NCI-H187 (cell line): ENCODE measurements at places on chromosomes 1 and 21.

- DNase-seq = peak; percentile 63
Measured at GRCh38 chr1:31788825-31789256, 24.7 kb upstream of the ADGRB2 start.

DNA sequence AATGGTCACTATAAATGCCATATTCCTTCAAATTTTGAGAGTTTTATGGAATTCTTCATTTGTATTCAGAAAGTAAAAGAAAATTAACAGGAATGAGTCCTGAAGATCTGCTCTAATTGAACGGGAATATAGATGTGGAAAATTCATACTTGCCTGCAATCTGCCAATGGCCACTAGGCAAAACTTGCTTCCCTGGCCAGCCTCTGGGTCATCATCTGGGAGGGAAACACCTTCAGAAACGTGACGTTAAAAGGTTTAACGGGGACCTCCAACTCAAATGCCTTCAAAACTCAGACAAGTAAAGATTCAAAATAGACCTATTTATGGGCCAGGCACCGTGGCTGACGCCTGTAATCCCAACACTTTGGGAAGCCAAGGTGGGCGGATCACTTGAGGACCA, 21.7 kb upstream of the CTSK start:
- DNase-seq = no peak

- no peak for DNase-seq
Measured at GRCh38 chr1:22792396-22793160, 81.9 kb downstream of the EPHB2 start.

- no peak for DNase-seq
Measured at GRCh38 chr1:63704443-63704842, 69.4 kb upstream of the ROR1 start.

- DNase-seq = no peak
Measured at GRCh38 chr1:40936931-40937339, 42.6 kb upstream of the CTPS1 start.

- no peak for DNase-seq
Measured at GRCh38 chr1:199305053-199305452, 666.2 kb downstream of the PTPRC start.

- DNase-seq = no peak
Measured at GRCh38 chr21:15768045-15768601, 38.3 kb downstream of the USP25 start.

DNA sequence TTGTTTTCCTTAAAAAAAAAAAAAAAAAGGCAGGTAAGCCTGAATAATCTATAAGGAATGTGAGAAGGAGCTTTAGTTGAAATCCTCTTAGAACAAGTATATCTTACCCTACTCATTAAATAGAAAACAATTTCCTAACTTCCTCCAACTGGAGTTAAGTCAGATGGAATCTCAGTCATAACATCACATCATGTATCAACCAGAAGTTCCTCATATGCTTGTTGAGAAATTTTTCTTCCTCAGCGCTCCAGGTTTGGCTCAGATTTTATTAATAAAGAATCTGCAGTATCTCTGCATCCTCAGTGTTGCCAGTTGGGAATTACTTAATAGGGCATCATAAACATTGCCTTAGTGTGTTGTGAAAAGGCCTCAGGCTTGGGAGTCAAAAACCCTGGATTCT, 37.6 kb downstream of the DUSP10 start:
- DNase-seq = no peak

GRCh38 chr1:31600641-31601040, 16.8 kb upstream of the HCRTR1 start:
- DNase-seq = no peak

DNA sequence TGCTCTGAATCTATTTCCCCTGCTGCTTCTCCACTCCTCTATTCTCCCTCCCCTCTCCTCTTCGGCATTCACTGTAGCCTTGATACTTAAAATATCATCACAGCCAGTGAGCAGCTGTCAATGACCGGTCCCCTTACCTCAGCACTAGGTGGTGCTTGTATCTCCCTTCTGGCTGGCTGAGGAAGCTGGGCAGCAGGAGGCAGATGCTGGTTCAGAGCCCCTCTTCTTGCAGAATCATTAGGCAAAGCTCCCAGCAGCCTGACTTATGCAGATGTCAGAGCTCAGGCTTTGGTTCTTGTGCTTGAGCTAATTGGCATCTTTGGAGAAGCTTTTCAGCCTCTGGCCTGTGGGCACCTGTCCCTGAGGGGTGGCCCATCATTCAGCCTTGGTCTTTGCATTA, 31.9 kb upstream of the KCNA2 start:
- no peak for DNase-seq

DNA sequence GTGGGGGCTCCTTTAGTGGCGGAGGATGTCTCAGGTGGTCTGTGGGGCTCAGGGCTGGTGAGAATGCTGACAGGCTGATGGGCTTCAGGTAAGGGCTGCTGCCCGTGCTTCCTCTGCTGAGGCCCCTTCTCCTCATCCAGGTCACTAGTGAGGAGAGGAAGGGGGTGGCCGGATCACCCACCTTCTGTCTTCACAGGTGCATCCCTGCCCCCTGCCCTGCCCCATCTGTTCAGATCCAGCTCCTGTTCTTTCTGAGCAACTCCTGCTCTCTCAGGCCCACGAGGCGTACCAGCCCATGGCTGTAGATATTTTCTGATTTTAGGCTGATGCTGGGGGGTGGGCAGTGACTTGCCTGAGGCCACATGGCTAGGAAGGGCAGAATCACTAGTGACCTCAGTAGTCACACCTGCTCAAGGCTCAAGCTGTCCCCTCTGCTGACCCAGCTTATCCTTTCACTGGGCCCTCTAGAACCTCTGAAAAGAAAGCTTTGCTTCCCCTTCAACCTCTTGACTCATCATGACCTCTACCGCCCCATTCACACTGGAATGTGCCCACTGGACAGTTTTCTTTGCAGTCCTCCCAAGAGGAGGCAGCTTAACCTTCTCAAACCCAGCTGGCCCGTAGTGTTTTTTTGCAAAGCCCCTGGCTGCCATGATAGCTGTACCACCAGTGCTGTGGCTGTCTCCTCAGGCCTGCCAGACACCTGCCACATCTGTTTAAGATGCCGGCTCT, 14.8 kb downstream of the DCST2 start:
- no peak for DNase-seq

DNA sequence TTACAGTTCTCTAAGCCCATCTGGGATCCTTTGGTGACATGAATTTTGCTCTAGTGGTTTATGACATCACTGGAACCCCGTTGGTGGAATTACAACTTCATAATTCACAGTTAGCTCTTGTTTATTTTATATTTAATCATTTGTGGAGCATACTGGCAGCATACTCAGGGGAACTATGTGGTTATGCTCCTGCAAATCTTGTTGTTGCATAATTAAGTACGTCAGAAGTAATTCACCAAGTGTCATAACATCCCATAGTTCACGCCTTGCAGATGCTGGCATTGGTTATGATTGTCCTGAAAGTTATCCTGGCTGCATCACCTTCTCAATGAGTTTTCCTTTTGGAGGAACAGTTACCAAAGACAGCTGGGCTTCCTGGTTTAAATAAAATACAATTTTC, 16.5 kb downstream of the PRRX1 start:
- no peak for DNase-seq

DNA sequence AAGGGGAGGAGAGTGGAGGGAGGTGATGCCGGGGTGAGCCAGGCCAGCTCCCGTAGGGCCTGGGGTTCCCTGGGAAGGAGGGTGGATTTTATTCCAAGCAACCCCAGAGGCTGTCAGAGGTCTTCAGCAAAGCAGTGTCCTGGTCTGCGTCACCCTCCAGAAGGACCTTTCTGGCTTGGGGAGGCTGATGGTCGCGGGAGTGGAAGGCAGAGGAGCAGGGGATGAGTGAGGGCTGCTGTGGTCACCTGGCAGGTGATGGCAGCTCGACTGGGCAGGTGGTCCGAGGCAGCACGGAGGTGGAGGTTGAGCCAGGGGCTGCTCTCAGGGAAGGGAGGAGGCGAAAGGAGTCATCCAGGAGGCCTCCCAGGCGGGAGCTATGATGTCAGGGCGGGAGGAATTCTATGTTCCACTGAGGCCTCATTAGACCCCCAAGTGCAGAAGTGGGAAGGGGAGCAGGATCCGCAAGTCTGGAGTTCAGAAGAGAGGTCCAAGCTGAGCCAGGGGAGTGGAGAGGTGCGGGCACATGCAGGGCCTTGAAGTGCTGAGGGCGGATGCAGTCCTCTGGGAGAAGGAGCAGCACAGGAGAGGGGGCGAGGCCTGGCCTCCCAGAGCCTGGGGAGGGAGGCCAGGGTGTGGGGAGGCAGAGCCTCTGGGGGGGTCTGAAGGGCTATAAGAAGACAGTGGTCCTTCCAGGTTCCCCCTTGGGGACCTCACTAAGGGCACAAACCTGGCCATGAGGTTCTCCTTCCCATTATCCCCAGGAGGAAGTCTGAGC, 33.3 kb downstream of the BMP8A start:
- no peak for DNase-seq

GRCh38 chr1:29852248-29852647, 615.9 kb downstream of the PTPRU start:
- no peak for DNase-seq

- DNase-seq = no peak
Measured at GRCh38 chr1:164660775-164661174, 101.8 kb downstream of the PBX1 start.

- DNase-seq = no peak
Measured at GRCh38 chr1:9233241-9233941, 1.2 kb upstream of the H6PD start.

DNA sequence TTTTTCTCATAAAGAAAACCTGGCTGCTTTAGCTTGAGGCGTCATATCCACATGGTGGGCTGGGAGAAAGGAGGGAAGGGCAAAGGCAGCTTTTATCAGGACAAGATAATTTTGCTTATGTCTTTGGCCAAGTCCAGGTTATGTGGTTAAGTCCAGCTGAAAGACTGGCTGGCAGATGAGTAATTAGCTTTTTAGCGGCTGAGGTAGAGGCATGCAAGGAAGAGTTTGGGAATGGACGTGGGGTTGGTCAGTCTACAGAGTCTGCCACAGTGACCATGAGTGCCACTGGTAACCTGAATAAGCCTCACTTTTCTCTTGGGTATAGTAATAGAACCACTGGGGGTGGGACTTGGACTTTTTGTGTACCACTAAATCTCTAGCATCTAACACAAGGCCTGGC, 39.8 kb downstream of the NEK7 start:
- no peak for DNase-seq

DNA sequence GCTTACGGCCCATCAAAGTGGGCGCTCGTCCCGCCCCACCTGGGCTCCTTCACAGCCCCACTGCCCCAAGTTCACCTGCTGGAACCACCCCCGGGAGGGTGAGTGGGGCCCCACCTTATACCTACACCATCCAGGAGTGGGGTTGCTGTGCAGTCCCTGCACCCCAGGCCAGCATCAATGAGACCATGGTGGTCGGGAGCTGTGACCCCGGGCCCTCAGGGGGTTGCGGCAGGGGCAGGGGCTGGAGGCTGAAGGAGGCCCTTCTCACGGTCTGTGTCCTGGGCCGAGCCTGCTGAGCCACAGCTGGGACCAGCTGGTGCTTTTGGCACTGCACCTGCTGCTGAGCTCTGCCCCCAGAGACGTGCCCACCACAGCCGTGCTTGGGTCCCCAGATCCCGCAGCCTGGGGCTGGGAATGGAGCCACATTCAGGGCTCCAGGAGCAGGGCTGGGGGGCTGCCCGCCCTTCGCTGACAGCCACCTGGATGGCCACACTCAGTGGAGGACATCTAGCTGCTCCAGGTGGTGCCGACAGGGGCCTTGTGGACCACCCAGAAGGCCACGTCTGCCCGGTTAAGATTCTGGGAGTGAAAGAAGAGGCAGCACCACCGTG, 17.4 kb downstream of the ACTRT2 start:
- no peak for DNase-seq

DNA sequence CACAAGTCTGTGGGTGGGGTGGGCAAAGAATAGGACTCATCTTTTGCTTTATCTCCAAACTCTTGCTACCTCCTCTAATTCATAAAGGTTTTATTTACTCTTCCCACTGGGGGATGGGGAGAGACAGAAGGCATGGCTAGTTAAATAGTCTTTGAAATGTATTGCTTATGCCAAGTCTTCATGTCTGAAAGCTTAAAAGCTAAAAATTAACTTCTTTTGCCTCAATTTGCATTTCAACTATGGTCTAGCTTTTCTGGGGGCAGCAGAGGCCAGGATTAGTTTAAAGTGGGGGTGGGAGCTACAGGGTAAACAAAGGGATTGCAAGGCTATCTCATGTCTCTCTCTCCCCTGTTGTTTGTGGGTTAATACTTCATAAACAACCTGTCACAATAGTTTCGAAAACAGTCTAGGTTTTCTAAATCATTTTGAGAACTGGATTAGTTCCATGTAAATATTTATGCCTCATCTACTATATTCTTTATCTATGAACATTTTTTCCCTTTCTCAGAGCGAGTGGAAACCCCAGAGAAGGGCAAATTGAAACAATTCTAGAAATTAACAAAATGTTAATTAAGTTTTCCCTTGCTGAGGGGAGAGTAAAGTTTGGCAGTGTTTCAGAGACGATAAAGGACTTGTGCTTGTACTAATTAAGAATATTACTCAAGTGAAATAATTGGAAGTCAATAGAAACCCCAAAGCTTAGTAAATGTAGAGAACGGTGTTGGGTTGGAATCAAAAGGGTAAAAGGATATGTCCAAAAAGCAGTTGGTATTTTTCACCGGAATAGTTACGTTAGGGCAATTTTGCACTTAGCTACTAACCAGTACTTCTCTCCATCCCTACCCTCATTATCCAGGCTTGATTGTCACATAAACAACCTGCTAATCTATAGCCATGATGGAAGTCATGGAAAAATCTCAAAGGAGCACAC, 182.2 kb downstream of the GIPC2 start:
- DNase-seq = no peak

DNA sequence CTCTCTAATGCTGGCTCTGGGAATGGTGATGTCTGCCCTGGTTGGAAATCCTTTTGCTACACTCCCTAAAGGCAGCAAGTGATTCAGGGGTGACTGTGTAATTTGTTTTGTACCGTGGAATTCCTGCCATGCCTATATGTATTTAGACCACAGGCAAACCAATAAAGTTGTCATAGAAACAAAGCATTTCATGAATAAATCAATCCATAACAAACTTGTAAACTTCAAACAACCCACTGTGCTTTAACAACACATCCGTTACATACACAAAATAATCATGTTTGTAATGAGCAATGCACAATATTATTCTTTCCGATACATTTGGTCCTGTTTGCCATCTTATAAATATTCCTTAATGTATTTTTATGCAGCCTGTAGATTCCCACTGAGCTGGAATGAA, 330.3 kb upstream of the SNX7 start:
- no peak for DNase-seq

GRCh38 chr1:96918406-96918805, 196.8 kb downstream of the PTBP2 start:
- DNase-seq = no peak

DNA sequence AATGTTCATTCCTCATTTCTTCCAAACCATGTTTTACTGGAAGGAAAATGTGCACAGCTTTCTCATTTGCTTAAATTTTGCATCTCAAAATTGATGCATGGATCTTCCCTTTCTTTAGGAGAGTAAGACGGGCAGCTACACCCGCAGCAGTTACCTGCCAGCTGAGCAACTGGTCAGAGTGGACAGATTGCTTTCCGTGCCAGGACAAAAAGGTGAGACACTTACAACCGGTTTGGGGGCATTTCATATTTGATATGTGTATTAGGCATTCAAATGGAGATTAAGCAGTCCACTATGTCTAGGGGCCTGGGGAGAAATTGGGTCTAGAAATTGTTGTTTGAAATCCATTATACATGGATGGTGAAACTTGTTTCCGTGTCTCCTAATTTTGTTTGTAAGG, 12.9 kb downstream of the C8A start:
- no peak for DNase-seq

GRCh38 chr21:44687671-44688070, 5.7 kb upstream of the KRTAP12-1 start:
- peak; percentile 74 for DNase-seq

GRCh38 chr1:26321315-26322041, 3.7 kb downstream of the CD52 start:
- peak; percentile 18 for DNase-seq

GRCh38 chr1:167136191-167136614, 42.3 kb downstream of the STYXL2 start:
- DNase-seq = peak; percentile 11
